ENCODE measurements at places on chromosomes 7 and 10. TPM values are rescaled to one million over a fixed set of nuclear protein-coding genes. Genes with fewer than 3 reads are reported as not detected.

CPEB3 gene
- 0.56 TPM for total RNA-seq

DNA sequence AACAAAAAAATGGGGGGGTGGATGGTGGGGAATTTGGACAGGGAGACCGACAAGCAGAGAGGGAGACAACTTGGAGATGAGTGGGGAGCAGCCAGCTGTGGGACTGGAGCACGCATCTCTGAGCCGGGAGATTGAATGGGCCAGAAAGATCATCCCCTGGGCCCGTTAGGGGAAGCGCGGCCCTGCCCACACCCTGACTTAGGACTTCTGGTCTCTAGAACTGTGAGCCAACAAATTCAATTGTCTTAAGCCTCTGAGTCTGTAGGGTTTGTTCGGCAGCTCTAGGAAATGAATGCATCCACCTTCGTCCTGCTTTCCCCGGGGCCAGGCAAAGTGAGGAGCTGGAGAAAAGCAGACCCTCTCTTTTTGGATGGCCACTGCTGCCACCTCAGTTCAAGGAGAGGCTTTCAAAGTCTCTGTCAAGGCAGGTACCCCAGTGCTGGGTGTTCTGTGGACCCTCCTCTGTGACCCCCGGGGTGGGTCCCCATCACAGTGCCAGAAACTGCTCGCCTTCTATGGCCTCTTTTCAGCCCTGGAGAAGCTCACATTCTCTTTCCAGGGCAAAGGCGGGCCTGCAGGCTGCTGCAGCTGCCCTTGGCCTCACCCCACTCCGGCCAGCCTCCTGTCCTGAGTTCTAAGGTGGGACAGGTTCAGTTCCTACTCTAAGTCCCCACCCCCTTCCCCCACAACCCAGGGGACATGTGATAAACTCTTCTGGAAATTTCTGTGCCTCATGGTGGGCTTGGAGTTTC lies 423.2 kb downstream of the RPS24 start:
- no peak for DNase-seq

- DNase-seq = no peak
Observed at GRCh38 chr7:148814922-148815559, 69.0 kb downstream of the EZH2 start.

POLL gene
- total RNA-seq = 2.7 TPM

- no peak for DNase-seq
Observed at GRCh38 chr7:55247428-55247827, 117.7 kb upstream of the LANCL2 start.

GRCh38 chr10:117736655-117737054 lies 194.1 kb downstream of the EMX2 start:
- DNase-seq = peak; percentile 26

DNA sequence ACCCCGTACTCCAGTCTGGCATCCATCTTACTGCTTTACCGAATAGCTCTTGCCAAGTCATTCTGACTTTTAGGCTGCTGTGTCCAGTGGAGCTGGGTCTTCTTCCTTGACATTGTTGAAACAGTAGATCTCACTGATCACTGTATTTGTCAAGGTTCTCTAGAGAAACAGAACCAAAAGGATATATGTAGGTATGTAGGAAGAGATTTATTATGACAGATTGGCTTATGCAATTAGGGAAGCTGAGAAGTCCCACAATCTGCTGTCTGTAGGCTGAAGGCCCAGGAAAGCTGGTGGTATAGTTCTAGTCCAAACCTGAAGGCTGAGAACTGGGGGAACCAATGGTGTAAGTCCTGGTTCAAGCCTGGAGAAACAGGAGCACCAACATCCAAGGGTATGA lies 12.1 kb upstream of the PRRT4 start:
- no peak for DNase-seq

DNA sequence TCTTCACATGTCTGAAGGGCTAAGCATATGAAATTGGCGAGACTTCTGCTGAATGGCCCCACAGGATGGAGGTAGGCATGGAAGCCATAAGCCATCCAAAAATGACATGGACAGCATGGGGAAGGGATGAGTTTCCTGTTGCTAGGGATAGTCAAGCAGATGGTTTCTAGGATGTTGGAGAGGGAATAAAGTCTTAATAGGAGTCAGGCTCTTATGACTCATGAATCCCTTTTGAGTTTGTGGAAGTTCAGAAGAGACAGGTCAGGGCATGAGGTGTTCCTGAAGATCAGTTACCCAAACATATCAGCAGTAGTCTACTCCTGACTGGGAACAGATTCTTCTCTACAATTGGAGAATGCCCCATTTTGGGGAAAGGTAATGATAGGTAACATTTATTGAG lies 243.9 kb downstream of the REEP3 start:
- no peak for DNase-seq

MMRN2 gene
- 1.8 TPM for total RNA-seq

DNA sequence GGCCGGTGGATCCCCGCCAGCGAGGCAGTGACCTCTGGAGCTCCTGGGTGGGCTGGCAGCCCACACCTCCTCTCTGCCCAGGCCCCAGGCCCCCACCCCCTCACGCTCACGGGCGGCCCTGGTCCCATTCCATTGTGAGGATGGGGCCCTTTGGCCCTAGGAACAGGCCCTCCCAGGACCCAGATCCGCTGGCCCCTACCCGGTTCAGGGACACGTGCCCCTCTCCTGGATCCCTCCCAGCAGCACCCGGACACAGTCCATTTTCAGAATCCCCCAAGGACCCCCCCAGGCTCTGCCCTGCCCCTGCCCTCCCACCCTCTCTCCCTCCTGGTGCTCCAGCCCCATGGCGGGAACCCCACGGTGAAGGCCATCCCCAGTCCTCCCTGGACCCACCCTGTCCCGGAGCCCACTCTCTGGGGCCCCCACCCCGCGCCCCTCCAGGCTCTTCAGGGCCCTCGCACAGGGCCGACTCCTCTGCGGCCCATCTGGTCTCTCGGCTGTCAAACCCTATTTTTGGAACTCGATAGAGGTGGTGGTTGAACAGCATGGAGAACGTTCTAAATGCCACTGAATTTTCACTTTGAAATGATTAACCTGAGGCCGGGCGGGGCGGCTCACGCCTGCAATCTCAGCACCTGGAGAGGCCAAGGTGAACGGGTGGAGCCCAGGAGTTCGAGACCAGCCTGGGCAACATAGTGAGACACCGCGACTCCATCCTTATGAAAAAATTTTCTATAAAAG lies 8.1 kb downstream of the ADAP1 start:
- no peak for DNase-seq

TMEM236 gene
- total RNA-seq = 0.04 TPM

GRCh38 chr10:103232131-103232673 lies 13.5 kb upstream of the RPEL1 start:
- DNase-seq = no peak

PTF1A gene
- not detected for total RNA-seq

DNA sequence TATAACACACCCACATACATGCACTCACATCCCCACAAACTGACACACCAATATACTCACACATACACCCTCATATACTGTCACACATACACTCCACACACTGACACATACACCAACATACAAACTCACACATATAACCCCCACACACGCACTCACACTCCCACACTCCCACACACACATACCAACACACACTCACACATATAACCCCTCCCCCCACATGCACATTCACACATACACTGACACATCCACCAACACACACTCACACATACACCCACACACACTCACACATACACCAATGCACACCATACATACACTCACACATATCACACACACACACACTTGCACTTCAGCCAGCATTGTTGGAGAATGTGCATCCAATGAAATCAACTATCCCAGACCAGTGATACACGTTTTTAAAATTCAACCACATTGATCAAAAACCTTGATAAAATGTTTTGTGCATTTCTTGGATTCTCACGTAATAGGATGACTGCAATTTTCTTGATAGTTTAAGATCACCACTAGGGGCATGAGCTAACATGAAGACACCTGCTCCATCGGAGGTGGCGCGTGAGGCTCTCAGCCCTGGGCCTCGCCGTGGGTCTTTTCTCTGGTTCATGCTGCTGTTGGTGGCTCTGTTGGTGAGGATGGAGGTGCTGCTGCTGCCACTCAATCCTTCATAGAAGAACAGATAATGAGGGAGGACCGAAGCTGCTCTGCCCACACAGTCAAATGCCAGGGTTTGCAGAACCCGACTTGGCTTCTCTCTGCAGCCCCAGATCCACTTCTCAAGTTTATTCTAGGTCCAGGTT lies 32.1 kb upstream of the CHST15 start:
- peak; percentile 29 for DNase-seq

- no peak for DNase-seq
Observed at GRCh38 chr7:124550036-124550435, 215.6 kb downstream of the GPR37 start.

MOSPD3 gene
- total RNA-seq = 18.5 TPM

MET gene
- total RNA-seq = 67.7 TPM

CPXM2 gene
- total RNA-seq = not detected

- peak; percentile 33 for DNase-seq
Observed at GRCh38 chr10:103710490-103710889, 144.9 kb downstream of the SH3PXD2A start.

TMEM229A gene
- not detected for total RNA-seq

DNA sequence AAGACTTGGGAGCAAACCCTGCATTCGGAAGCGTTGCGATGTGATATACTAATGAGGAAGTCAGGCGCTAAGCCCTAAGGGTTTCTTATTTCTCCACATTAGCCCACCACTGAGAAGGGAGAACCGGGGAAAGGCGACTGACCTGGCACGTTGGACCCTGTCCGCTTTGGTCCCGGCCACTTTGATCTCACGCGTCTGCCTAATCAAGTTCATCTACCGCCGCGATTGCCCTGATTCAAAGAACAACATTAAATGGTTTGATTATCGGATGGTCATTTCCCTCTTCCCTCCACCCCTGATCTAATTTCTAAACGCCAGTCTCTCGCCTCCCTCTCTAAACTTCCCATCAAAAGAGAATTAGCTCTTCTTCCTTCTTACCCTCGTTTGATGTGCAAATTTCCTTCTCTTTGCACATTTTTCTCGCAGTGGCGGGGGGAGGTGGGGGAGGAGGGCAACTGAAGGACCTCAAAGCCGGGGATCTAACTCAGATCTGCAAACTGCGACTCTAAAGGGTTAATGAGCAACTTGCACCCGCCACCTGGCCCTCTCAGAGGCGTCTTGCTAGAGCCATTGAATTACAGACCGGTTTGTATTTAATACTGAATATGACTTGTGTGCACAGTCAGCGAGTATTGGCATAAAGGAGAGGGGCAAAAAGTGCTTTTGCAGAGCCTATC lies 687 bp upstream of the DKK1 start:
- no peak for DNase-seq

DNA sequence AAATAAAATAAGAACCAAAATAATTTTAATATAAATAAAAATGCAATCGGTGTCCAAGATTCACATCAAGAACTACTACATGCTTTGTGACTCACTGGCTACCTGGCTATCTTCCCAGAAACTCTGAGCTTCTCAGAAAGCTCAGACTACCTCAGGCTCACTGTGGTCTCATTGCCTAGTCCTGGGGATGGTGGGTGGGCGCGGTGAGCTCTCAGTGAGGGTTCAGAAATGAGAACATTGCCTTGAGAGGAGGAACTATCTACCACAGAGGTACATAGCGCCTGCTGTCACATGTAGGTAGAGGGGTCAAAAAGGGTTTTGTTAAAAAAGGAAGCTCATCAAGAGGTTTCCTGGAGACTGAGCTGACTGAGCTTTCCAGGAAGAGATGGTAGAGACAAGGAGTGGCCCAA lies 108.0 kb downstream of the WDFY4 start:
- peak; percentile 38 for DNase-seq

- no peak for DNase-seq
Observed at GRCh38 chr10:27844223-27844622, 98.6 kb upstream of the MKX start.

ODAD2 gene
- 1.8 TPM for total RNA-seq

SPRN gene
- not detected for total RNA-seq

GRCh38 chr7:94045581-94045980 lies 41.4 kb upstream of the BET1 start:
- no peak for DNase-seq

GRCh38 chr10:85612833-85613232 lies 753.8 kb downstream of the GRID1 start:
- no peak for DNase-seq

TBXAS1 gene
- total RNA-seq = 14.5 TPM

FZD1 gene
- 6.9 TPM for total RNA-seq

- peak; percentile 96 for DNase-seq
Observed at GRCh38 chr7:5634107-5634950, 147.1 kb downstream of the RNF216 start.

DNA sequence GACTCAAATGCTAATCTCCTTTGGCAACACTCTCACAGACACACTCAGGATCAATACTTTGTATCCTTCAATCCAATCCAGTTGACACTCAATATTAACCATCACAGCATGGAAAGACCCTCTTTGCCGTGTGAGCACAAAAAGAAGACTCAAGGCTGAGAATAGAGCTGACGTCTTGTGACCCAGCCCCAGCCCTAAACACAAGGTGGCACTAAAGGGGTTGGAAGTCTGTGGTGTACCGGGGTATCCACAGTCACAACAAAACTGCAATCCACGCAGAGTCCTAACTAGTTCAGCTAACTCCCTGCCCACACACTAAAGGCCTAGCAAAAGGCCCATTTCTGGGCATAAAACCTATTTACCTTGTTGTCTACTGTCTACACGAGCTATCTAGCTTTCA lies 200.1 kb downstream of the ACTR3B start:
- no peak for DNase-seq

ADRA2A gene
- total RNA-seq = not detected

DNA sequence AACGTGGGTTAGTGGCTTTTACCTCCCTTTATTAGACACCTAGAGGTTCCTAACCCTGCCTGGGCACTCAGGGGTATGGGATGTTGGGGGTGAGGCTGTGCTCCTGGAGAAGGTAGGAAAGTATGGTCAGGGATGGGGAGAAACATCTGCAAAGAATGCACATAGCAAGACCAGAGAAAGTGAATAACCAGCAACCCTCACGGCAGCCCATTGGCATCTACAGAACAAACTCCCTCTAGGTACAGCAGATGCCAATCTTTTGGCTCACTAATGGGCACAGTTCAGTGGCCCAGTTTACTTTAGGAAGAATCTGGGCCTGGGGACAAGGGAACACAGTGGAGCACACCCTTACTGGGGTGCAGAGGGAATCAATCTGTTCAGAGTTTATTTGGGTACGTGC lies 143.9 kb downstream of the JAZF1 start:
- DNase-seq = peak; percentile 43

DNA sequence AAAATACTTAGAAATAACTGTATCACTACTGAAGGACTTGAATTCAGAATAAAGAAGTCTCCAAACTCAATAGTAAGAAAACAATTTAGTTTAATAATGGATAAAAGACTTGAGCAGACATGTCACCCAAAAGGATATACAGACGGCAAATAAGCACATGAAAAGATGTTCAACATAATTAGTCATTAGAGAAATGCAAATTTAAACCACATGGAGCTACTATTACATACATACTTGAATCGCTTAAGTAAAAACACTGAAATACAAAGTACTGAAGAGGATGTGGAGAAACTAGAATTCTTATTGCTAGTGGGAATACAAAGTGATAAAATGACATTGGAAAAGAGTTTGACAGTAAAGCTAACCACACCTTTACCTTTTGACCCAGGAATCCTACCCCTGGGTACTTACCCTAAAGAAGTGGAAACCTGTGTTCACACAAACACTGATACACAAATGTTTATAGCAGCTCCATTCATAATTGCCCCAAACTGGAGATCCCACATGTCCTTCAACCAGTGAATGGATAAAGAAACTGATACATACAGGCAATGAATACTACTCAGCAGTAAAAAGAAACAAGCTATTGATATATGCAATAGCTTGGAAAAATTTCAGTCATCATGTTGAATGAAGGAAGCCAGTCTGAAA lies 54.3 kb upstream of the NFKB2 start:
- DNase-seq = no peak
